ENCODE measurements at places on chromosomes 13 and 19.

DNA sequence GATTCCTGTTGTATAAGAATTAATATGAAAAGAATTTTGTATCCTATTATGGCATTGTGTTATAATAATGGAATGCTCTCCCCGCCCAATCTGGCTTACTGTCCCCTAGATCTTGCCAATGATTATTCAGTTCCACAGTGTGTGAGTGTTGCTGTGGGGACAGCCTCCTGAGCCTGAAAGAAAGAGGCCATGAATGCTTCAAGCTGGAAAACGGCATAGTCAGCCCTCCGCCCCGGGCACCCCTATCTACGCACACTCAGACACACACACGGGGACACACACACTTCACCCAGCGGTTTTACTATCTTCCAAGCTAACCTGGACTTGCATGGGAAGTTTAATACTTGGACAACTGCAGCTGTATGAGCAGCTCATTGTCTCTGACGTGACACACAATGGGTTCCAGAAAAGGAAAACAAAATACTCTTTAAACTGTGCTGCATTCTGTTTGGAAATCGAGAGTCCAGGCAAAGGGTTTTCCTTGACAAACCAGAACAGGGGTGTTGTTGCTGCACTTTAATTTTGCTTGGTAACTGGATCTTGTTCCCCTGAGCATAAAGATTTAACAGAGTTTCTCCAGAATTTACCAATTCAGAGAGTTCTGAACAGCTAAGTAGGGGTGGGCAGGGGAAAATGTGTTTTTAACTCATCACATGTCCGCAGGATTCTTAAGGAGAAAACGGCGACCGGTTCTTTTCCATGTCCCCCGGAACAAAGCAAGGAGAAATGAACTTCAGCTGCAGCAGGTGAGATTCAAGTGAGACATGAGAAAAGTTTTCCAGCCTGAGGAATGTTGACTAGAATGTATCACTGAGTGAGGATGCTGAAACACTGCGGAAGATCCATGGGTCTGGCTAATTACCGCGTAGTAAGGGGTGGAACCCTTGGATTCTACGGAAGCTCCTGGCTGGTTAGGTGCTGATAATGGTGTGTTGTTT, 472.9 kb downstream of the FOXO1 start:
- DNase-seq, result no peak

GRCh38 chr13:107842562-107843180, 372.7 kb downstream of the LIG4 start:
- DNase-seq, result no peak

DNA sequence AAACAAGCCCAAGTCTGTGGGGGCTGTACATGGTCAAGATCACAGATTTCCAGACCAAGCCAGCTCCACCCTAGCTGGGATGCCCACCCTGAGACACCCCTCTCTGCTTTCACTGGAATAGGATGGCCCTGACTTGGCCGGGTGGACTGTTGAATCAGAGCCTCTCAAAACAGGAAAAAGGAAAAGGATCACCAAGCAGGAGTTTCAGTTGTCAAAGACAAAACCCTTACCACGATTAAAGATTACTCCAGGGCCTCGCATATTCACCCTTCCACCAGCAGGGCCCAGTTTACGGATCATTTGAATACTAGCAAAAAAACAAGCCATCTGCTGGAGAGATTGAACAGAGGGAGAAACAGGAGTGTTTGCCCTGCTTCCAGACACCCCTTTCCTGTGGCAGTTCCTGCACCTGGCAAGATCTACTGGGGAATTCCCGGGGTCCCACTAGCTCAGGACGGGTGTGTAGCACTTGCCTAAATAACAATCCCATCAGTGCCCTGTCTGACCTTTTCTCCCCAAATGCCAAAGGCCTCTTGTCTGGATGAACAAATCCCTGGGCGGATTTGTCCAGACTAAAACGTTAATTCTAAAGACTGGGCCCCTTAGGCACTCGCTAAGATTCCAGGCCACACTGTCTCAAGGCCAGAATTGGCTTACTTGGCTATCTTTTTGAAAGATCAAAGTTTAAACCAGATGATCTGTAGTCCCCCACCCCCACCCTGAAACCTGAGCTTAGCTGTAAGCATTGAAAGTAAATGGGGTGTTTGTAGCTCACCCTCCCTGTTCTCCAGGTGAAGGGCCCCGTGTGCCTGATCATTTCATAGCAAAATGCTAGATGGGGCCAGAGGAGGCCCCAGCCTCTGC, 38.4 kb downstream of the ACTN4 start:
- no peak for DNase-seq

DNA sequence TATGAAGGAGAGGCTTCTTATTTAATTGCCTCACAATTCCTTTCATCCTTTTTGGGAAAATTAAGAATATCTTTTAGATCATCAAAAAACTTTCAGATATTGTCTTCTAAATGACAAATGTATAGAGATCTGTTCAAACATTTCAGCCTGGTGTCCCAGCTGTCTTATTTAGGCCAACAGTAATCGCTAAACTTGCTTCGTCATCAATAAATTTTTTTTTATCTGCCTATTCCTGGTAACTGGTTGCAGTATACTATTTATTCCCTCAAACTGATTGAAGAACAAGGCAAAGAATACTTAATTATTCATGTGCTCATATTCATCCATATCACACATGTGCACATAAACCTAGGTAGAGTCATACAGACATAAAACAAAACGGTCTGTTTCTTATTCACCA, 5.3 kb upstream of the MYO16 start:
- no peak for DNase-seq

- no peak for DNase-seq
Measured at GRCh38 chr13:72170571-72170970, 303.6 kb upstream of the DACH1 start.

DNA sequence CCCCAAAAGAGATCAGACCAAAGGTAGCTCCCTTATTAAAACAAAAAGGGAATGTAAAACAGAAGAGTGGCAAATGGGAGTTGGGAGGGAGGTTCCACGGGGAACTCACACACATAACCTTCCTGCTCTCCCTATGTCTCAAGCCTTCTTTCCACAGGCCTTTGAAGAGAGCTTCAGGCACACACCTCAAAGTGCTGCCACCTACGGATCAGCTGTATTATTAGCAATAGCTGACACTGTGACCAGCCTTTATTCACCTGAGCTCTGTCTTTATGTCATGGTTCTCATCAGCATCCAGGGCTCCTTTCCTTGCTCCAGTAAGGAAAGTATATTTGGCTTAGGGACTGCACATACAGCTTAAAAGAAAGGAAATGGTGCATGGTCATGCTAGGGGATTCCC, 11.3 kb downstream of the ZNF571 start:
- DNase-seq, result peak; percentile 3

DNA sequence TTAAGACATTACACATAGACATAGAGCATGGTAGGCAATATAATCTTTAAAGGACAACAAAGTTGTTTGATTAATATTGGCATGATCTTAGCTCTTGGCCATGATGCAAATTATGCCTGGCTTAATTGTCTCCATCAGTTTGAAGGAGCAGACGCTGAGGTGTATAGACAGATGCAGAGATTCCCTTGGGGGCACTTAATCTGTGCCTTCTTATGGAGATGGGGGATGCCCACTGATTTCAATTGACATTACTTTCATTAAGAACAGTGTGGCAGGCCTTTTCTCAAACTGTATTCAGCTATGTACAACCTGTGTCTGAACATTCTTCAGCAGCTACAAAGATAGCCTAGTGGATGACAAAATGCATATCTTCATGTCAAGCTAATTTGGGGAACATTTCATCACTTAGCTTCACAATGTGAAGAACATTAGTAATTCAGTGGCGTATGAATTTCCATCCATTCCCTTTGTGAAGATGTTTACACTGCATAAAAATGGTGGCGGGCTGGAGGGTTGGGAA, 85.3 kb upstream of the MYCBP2 start:
- no peak for DNase-seq

GRCh38 chr13:33375421-33375820, 89.9 kb upstream of the STARD13 start:
- DNase-seq, result no peak

DNA sequence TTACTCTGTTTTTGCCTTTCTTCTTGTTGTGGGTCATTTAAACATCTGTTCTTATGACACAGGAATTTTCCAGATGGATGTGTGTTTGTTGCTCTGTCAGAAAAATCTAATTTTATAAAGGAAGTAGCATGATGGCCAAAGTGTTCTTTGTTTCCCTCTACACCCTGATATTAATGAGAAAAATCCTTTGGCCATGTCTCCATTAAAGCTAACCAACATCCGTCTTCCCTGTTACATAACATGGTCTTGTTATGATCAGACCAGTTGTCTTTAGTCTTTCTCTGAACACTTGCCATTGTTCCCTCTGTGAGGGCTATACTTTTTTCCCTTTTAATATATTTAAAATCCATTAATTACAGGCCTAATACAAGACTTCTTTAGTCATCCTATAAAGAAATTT, 142.2 kb upstream of the SPRY2 start:
- DNase-seq, result no peak

- no peak for DNase-seq
Measured at GRCh38 chr19:45613926-45614725, 12.1 kb upstream of the GPR4 start.

DNA sequence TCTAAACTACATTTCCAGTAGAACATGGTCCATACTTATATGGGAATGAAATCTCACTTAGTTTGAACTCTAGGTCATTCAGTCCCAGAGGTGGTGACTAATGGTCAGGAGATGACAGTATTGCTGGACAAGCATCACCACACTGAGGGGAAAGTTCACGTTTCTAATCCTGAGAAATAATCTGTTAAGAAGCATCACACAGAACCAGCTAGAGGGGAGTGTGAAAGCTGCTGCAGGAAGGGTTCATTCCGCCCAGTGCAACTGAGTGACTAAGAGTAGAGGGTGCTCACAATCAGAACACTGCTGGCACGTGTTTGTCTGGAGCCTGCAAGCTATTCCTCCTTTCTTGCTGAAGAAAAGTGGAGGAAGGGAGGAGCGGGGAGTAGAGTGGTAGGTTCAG, 2.7 kb downstream of the COL4A1 start:
- no peak for DNase-seq

DNA sequence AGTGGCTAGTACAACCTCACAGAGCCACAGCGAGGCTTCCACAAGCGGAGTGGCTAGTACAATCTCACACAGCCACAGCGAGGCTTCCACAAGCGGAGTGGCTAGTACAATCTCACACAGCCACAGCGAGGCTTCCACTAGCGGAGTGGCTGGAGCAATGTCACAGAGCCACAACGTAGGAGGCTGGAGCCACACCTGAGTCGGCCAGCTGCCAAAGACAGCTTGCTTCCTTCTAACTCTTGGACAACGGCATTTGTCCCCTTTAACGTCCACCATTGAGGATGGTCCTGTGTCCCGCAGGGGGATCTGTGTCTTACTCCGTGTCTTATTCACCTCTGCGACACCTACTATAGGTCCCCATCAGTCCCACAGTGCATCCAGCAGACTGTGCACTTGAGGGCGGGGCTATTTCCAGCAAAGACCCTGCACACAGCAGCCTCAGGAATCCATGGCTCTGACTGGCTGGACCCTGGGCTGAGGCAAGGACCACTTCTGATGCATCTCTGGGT, 3.7 kb downstream of the ZNF787 start:
- DNase-seq, result no peak

DNA sequence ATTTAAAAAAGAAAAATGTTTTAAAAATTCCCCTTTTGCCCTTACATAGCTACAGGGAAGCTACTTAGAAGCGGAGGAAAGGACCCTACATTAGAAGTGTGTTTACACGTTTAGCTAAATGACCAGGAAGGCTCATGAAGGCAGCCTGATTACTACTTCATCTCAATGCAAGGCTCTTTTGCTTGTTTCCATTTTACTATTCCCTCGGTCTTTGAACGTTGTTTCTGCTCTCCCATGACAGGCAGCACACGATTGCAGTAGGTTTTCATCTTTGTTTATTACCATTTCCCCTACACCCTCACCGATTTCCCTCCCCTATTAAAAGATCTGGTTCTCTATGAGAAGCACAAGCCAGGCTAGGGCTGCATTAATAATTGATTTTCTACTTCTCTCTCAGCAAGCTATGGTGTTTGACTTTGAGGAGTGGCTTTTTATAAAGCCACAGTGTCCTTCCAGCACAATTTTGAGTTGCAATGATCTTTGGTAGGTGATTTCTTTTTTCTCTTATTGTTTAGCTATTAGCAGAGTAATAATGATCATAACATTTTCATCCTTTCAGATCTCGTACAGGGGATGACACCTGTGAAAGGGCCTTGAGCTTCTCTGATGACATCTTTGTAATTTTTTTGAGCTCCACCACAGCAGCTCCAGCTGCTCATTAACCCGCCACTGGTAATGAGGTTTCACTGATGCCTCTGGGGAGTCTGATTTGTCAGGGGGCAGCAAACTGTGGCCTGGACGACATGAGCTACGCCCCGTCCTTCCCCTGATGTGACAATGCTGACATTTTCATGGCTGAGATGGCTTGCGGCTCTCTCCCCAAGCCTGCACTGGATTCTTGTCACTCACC, 670.3 kb downstream of the UQCRFS1 start:
- DNase-seq, result no peak

- no peak for DNase-seq
Measured at GRCh38 chr19:38780443-38780842, 7.1 kb upstream of the LGALS7 start.

DNA sequence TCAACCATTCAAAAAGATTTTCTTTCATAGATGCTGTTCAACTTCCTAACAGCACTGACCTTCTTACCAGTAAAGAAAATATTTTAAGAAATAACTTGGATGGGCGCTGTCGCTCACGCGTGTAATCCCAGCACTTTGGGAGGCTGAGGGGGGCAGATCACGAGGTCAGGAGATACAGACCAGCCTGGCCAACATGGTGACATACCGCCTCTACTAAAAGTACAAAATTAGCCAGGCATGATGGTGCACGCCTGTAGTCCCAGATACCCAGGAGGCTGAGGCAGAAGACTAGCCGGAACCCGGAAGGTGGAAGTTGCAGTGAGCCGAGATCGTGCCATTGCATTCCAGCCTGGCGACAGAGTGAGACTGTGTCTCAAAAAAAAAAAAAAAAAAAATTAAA, 865.7 kb upstream of the SLC10A2 start:
- DNase-seq, result no peak

- no peak for DNase-seq
Measured at GRCh38 chr19:54230031-54230430, 7.2 kb upstream of the LILRB3 start.

DNA sequence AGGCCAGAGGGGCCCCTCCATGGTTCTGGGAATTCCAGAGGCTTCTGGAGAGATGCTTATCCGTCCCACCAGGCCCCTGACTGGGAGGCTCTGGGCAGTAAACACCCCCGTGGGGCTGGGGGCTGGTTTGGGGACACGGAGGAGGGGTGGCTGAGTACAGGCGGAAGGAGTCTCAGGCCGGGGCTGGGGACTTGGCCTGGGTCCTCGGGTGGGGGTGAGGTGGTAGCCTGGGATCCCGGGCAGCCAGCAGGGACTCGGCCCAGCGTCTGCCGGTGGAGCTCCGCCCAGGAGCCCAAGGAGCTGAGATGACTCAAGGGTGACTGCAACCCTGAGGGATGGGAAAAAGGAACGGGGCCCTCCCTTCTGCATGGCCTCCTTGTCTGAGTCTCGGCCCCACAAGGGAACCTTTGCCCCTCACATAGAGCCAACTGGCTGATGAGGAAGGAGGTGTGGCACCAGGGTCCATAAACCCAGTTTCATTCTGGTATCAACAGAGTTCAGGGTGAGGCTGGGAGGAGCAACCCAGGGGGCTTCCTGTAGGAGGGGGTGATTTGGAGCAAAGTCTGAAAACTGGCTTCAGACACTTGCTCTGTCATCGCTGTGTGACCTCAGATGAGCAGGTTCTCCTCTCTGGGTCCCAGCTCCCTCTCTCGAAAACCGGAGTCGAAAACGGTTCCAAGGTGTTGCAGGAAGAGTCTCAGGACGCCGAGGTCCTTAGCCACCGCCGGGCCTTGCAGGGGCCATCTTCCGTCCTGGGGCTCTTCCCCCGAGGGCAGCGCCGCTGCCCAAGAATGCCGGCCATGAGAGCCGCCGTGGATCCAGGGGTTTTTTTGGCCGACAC, 809 bp downstream of the MISP start:
- no peak for DNase-seq

GRCh38 chr13:45786293-45786920, 65.1 kb downstream of the SIAH3 start:
- DNase-seq, result no peak

All from NT2/D1 (cell line).